ENCODE measurements at places on chromosomes 1 and 21.

DNA sequence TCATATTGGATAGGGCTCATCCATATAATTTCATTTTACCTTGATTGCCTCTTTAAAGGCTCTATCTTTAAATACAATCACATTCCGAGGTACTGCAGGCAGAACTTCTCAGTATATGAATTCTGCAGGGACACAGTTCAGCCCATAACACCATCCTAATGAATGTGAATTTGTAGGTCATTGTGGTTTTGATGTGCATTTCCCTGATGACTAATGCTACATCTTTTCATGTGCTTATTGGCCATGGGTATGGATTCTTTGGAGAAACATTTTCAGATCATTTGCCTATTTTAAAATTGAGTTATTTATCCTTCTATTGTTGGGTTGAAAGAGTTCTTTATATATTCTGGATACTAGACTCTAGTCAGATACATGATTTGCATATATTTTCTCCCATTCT, 9.6 kb upstream of the RPS6KC1 start:
- DNase-seq = peak; percentile 66

GRCh38 chr1:86788300-86789206, 84.2 kb downstream of the SH3GLB1 start:
- peak; percentile 85 for DNase-seq

GRCh38 chr1:30043731-30044408, 679.5 kb downstream of the MATN1 start:
- DNase-seq = no peak

GRCh38 chr1:204716660-204717059, 31.1 kb upstream of the LRRN2 start:
- no peak for DNase-seq

- DNase-seq = no peak
Observed at GRCh38 chr1:51732701-51733425, 116.0 kb downstream of the OSBPL9 start.

- DNase-seq = no peak
Observed at GRCh38 chr1:152933196-152933595, 13.8 kb upstream of the SPRR5 start.

DNA sequence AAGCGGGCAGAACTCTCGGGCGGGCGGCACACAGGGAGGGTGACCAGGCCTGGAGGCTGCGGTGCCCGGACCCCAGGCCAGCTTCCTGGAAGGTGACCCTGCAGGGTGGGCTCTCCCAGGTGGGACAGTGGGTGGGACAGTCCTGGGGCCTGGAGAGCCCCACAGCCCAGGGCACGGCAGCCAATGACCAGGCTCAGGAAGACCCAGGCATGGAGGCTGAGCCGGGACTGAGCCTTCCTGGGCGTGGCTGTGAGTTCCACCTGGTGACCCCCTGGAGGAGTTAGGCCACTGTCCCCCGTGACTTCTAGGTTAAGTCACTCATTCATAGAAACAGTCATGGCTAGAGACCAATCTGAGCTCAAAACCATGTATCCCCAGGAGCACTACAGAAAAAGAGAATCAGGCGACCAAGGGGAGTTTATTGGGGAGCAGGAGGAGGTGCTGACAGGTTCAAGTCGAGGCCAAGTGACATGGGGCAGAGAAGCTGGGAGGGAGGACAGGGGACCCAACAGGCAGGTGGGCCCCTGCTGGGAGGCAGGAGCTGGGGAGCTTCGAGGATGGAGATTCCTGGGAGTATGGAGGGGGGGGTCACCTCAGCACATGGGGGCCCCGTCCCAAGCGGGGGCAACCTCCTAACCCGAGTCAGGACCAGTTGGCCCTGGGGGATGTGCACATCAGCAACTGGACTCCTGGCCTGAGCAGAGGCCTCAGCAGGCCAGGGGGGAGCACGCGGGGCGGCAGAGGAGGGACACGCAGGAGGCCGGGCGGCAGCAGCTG, 1.2 kb downstream of the KRTAP10-5 start:
- DNase-seq = no peak

GRCh38 chr1:107787299-107787698, 177.7 kb downstream of the VAV3 start:
- no peak for DNase-seq

DNA sequence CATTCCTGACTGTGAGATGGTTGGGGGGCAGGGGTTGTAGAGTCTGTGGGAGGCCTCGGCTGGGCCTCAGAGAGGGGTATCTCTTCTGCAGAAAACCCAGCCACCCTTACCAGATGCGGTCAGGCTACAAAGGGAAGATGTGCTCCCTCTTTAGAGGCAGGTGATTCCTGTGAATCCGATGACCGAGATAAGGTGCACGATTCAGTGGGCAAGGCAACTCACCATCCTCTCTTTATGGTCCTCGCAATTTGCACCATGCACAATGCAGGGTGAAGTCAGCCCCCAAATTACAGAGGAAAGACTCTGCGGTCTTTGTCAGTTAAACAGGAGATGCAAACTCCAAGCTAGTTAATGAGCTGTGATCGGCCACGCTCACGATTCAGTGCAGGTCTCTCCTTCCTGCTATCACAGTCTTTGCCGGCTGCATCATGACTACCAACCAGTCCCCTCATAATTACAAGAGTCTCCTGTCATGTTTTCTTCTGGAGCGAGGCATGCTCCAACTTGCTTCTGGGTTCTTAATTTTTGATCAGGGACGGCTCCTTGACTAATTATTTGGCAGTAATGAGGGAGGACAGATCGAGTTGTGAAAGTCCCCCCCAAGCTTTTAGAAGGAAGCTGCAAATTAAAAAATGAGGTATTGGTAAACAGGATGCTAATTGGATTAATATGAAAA, 12.5 kb downstream of the TP73 start:
- no peak for DNase-seq

- no peak for DNase-seq
Observed at GRCh38 chr1:94595658-94596057, 54.1 kb upstream of the F3 start.

DNA sequence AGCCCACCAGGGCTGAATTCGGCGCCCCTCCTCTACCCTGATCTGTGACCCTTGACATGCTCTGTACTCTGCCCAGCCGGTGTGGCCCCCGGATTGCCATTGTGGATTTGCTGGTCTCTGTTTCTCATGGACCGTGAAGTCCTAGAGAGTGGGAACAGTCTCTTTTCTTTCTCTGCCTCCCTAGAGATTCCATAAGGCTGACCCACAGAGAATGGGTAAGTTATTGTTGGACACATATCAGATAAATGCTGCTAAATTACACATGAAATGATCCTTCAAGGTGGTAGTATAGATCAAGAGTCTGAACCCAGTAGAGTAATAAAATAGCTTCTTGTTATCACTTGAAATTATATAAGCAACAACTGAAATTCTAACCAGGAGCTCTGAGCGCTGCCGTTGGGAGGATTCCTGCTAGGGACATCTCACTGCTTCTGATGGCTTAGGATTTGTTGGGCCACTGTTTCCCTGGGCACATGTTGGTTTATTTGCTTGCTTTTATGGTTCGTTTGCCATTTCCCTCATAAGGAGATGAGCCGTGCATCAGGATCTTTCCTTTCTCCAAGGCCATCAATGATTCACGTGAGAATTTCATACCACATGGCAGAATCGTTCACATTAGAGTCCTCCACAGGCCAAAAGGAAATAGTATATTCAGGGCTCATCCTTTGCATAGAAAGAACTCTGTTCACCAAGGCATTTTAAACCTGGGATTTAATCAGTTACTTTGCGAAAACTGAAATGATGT, 111.9 kb downstream of the ZBTB18 start:
- peak; percentile 70 for DNase-seq

DNA sequence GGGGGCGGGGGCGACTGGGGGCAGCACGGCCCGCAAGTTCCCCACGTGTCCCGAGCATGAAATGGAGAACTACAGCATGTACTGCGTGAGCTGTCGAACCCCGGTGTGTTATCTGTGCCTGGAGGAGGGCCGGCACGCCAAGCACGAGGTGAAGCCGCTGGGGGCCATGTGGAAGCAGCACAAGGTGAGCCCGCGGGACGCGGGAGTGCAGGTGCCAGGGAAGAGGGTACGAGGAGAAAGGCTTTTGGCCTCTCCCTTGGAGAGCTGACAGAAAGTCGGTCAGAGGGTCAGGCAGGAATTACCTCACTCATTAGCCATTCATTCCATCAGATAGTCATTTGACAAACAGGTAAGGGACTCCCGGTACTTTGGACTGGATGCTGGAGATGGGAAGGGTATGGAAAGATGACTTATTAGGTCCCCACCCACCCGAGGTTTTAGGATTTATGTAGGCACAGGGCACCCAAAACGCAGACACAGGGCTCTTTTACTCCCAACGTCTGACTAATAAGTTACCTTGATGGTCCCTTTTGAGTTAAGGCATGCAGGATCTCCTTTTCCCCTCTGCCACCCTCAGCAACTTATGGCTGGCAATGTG, 2.1 kb downstream of the TRIM67 start:
- no peak for DNase-seq

DNA sequence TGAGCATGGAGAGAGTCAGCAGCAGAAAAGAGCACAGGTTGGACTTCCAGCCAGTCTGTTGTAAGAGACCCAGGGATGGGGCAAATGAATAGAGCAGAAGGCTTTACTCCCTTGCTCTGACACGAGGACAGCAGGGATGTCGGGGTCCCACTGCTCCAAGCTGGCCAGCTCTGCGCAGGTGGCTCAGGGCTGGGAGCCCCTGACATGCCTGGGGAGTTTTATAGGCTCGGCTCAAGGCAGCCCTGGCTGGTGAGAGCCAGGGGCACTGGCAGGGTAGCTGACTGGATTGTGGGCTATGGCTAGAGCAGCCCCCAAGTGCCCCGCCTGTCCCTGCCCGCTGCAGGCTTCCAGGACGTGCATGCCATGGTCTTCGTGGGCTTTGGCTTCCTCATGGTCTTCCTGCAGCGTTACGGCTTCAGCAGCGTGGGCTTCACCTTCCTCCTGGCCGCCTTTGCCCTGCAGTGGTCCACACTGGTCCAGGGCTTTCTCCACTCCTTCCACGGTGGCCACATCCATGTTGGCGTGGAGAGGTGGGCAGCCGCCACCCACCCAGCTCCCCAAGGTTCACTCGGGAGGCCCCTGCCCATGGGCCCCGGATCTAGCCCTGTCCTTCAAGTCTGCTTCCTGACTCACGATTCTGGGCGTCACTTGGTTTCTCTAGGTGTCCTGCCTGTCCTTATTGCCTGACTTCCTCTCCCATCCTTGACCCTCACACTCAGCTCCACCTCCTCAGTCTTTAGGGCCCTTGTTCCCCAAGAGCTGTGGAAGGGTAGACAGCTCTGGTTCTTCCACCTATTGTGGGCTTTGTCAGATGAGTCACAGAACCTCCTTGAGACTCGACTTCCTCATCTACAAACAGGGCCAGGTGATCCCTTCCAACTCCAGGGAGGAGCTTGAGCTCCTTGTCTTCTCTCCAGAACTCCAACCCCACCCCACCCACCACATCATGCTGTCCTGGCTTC, 8.2 kb downstream of the RHBG start:
- no peak for DNase-seq

DNA sequence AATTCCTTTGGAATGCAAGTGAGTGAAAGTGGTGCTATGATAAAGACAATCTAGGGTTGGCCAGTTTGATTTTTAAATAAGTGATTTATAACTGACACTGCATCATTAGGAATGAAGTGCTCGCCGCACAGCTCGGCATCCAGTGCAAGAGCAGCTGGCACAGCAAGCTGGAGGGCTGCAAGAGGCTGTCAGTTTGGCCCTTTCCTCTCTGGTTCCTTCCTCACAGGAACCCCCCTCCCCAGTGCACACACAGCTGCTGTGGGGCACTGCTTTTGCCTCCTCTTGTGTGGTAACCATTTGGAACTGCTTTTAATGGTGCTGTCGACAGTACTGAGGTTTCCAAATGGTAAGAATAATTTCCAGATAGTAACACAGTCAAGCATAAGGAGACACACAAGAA, 10.4 kb upstream of the BCAR3 start:
- no peak for DNase-seq

- DNase-seq = no peak
Observed at GRCh38 chr21:35509001-35509704, 460.1 kb upstream of the RUNX1 start.

DNA sequence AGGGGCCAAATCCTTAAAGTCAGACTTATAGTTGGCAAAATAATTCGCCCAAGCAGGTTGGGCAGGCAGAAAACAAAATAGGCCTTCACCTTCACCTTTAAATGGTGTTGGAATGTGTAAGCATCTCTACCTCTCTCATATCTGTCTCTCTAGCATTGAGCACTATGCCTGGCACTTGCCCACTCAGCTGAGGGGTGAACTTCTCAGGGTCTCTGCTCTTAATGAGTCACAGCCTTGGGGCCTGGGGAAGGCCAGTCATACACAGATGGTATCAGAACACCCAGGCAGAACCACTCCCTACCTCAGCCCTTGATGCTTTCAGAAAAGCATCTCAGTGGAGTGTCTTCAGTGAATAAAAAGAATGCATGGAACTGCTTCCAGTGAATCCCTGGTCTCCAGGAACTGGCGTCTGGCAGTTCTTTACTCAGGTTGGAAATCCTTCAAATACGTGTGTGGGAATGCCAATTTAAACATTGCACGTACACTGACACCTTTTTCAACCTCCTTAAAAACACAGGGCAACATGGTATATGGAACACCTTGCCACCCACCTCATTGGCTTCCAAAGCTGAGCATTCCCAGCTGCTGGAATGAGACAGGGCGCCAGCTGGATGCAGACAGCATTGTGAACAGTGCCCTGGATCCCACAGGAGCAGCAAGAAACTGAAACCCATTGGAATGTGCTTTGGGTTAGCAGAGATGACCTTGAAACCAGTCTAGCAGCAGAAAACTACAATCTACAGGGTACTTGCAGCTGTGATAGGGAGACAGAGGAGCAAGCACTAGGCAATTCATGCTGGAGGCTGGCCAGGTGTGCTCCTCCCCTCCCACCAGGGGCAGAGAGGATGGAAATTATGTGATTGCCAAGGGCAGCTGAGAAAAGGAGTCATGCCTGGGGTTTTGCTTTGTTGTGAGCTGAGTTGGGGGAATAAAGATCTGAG, 30.0 kb downstream of the ZNF697 start:
- no peak for DNase-seq

GRCh38 chr21:32248571-32249461, 30.0 kb downstream of the MIS18A start:
- DNase-seq = no peak

GRCh38 chr21:35149698-35150097, 100.6 kb upstream of the RUNX1 start:
- peak; percentile 61 for DNase-seq

DNA sequence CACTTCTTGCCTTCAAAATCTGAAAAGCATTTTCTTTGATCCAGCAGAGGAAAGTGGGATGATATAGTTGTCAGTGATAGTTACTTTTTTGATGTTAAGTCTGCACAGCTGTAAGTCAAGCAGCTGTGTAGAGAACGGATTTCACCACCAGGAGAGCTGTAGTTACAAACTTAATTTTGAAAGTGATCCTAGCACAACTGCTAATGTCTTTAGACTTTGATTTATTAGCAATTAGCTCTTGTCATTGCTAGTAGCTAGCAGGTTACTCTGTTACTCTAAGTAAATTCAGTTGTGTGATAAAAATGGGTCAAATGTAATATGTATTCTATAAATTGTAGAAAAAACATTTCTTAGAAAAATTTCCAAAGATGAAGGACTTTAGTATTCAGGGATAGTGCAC, 46.0 kb downstream of the ALG6 start:
- DNase-seq = no peak

DNA sequence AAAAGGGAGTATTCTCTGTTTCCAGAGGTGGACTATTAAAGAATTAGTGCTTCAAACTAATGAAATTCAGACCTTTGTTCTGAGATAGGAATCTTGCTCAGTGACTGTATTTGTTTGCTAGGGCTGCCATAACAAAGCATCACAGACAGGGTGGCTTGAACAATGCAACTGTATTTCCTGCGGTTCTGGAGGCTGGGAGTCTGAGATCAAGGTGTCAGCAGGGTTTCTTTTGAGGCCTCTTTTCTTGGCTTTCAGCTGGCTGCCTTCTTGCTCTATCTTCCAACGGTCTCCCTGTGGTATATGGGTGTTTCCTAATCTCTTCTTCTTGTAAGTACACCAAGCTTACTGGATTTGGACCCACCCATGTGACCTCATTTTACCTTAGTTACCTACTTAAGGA, 264.6 kb upstream of the PROX1 start:
- DNase-seq = no peak

Measured in fibroblast of skin of back (primary cell).